Caco-2 (cell line): ENCODE measurements at places on chromosomes 1 and 21. TPM values are rescaled to one million over a fixed set of nuclear protein-coding genes. Genes with fewer than 3 reads are reported as not detected.
A peak's percentile ranks its signal among the peaks of the same experiment; 100 is the strongest.

LINGO4 gene
- not detected in 2 replicates for total RNA-seq

CDA gene
- 0.95 TPM in 1 of 2 replicates, not detected in the other for total RNA-seq

GRCh38 chr1:11566042-11566850, 87.3 kb downstream of the DISP3 start:
- no peaks in the 10 kb centered on the region for H3K4me1 ChIP-seq
- no peak overlapping the region for H3K4me3 ChIP-seq
- no peak for DNase-seq
- H3K27ac ChIP-seq, result no peak overlapping the region
- no peaks in the 10 kb centered on the region for H3K36me3 ChIP-seq

LAMB3 gene
- 112 and 125 TPM in 2 replicates for total RNA-seq

DNA sequence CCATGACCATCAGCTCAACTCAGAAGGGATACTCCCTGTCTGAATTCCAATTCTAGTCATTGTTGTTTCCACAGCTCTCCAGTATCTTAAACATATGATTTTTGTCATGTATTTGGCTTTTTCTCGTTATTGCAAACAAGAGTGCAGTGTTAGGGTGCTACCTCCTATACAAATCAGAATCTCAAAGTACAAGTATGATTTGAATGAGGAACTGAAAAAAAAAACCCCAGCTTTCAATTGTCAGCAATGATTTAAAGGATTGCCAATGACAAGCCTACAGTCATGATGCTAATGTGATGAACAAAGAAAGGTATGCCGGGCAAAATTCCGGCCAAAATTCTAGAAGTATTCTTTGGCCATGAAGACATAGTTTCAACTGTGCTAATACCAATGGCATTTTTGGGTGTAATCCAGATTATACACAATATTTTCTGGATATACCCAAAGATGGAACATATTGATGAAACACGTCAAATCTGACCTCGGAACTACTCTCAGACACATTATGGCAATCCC, 14.9 kb downstream of the TMEM35B start:
- H3K27me3 ChIP-seq, result no peaks in the 10 kb centered on the region
- no peak for DNase-seq
- no peak overlapping the region for H3K4me3 ChIP-seq
- no peaks in the 10 kb centered on the region for H3K4me1 ChIP-seq
- no peaks in the 10 kb centered on the region for H3K36me3 ChIP-seq

CYP4A22 gene
- total RNA-seq, result not detected in 2 replicates

DNA sequence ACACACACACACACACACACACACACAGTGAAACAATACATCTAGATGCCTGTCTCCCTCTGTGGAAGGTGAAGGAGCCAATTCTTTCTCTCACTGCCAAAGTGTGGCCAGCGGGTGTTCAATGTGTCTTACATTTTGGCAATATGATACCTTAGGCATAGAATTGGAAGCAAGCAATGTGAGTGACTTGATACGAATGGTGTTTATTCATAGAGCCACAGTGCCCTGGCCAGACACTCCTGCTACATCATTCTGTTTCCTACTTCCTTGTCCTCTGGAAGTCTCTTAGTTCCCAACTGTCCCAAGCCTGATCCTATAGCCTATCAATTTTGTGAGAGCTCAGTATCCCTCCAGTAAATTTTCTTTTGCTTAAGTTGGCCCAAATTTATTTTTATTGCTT, 170.0 kb upstream of the L1TD1 start:
- no peak for DNase-seq
- H3K27me3 ChIP-seq, result no peaks in the 10 kb centered on the region
- no peaks in the 10 kb centered on the region for H3K36me3 ChIP-seq
- H3K4me1 ChIP-seq, result no peaks in the 10 kb centered on the region
- no peak overlapping the region for H3K27ac ChIP-seq

- H3K27ac ChIP-seq, result peak overlapping the region; percentile 1
- H3K4me1 ChIP-seq, result peaks cover 6% of the 10 kb centered on the region
- no peaks in the 10 kb centered on the region for H3K27me3 ChIP-seq
- 0 out of 2 replicates have a peak, but pooled peaks cover 2% of the 10 kb centered on the region for H3K36me3 ChIP-seq
- DNase-seq, result peak; percentile 87
Measured at GRCh38 chr1:44217809-44218410, 4.6 kb downstream of the DMAP1 start.

GRCh38 chr1:227532019-227532619, 31.2 kb upstream of the ZNF678 start:
- DNase-seq, result no peak
- H3K27me3 ChIP-seq, result no peaks in the 10 kb centered on the region
- H3K36me3 ChIP-seq, result no peaks in the 10 kb centered on the region
- H3K27ac ChIP-seq, result no peak overlapping the region

DNA sequence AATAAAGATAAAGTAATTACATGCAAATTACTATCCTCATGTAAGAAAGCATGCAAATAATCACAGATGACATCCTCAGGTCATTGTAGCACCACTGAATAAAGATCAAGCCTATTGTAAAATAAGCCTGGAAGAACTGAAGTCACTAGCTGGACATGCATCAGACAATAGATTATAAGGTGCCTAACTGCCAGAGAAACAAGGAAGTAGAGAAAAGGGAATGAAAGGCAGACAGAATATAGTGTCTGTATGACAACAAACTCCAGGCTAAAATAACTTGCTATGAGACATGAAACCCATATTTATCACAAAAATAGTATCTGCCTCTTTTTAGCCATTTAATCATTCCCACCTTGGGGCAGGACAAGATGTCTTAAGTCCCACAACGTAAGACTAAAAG, 108.7 kb downstream of the ENAH start:
- DNase-seq, result no peak
- H3K4me1 ChIP-seq, result peaks cover 3% of the 10 kb centered on the region; the same call in 1 of the 2 replicates
- H3K27me3 ChIP-seq, result no peaks in the 10 kb centered on the region
- H3K36me3 ChIP-seq, result no peaks in the 10 kb centered on the region; the same call in 1 of the 2 replicates
- H3K27ac ChIP-seq, result no peak overlapping the region

CLCNKB gene
- total RNA-seq, result not detected in 2 replicates

- no peak overlapping the region for H3K27ac ChIP-seq
- no peak overlapping the region for H3K4me3 ChIP-seq
- DNase-seq, result no peak
- H3K4me1 ChIP-seq, result no peaks in the 10 kb centered on the region
- no peaks in the 10 kb centered on the region for H3K27me3 ChIP-seq
Measured at GRCh38 chr1:184558691-184559090, 171.9 kb downstream of the C1orf21 start.

DNA sequence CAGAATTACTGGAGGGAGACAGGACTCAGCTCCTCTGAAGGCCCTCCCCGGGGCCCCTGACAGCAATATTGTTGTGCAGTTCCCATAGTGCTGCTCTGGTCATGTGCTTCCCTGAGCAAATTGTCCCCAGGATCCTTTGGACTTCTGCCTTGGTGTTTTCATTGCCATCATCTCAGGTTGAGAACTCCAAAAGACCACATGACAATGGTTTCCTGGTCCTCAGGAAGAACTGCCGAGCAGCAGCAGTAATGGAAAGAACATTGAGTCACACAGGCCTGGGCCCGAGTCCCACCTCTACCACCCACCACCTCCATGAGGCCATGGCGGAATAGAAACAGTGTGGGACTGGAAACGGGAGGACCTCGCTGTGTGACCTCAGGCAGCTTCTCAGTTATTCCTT, 6.3 kb upstream of the CTTNBP2NL start:
- no peak overlapping the region for H3K4me3 ChIP-seq
- H3K27me3 ChIP-seq, result no peaks in the 10 kb centered on the region
- no peak overlapping the region for H3K27ac ChIP-seq
- peaks cover 5% of the 10 kb centered on the region for H3K4me1 ChIP-seq

BRINP3 gene
- total RNA-seq, result not detected in 2 replicates

RYR2 gene
- total RNA-seq, result 3.4 and 3.6 TPM in 2 replicates

GABRD gene
- 0.16 and 0.34 TPM in 2 replicates for total RNA-seq

- H3K4me1 ChIP-seq, result peaks cover 12% of the 10 kb centered on the region
- no peak overlapping the region for H3K27ac ChIP-seq
- DNase-seq, result no peak
- H3K4me3 ChIP-seq, result no peak overlapping the region
Measured at GRCh38 chr1:94919241-94920030, 7.5 kb downstream of the CNN3 start.

GRCh38 chr1:53016705-53017104, 45.3 kb upstream of the PODN start:
- H3K27ac ChIP-seq, result no peak overlapping the region
- no peak for DNase-seq
- no peak overlapping the region for H3K4me3 ChIP-seq
- peaks cover 4% of the 10 kb centered on the region; the same call in 1 of the 2 replicates for H3K4me1 ChIP-seq
- H3K36me3 ChIP-seq, result no peaks in the 10 kb centered on the region

DNA sequence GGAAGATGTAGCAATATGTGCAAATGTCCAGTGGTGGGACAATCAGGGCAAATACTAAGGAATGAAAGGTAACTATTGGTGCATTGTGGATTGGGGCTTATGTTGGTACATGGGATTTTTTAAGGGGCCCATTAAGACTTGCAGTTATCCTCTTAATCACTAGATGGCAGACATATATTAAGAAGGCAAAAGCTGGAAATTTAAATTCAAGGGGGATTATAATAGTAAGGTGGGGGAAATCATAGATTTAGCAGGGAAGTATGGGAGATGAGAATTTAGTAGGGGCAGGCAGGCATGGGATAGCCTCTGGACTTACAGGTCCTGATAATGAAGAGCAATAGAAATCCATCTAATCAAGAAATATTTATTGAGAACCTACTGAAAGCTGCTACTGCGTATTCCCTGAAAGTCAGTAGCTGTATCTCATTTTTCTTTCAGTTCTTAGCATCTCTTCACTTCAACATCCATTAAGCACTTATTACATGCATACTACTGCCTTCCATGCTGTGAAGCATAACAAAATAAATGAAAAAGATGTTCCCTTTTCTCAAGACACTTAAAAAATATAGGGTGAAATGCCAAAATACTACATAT, 251.8 kb downstream of the CRB1 start:
- no peak for DNase-seq
- H3K27me3 ChIP-seq, result no peaks in the 10 kb centered on the region
- no peak overlapping the region for H3K4me3 ChIP-seq
- no peaks in the 10 kb centered on the region for H3K4me1 ChIP-seq

DNA sequence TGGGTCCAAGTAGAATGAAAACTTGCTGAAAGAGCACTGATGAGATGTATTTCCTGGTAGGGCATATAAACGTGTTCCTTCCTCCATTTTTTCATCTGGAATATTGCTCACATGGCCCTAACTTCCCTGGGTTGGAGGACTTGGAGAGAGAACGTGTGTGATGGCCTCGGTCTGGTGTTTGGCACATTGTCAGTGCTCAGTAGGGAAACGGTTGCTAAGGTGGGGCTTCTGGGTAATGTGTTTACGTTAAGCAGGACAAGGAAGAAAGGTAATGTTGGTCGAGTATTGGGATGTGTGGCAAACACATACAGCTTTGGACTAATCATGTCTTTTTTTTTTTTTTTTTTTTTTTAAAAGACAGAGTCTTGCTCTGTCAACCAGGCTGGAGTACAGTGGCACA, 6.2 kb downstream of the TTF2 start:
- H3K4me3 ChIP-seq, result no peak overlapping the region
- no peaks in the 10 kb centered on the region for H3K36me3 ChIP-seq
- no peak for DNase-seq
- H3K27me3 ChIP-seq, result no peaks in the 10 kb centered on the region
- H3K27ac ChIP-seq, result no peak overlapping the region
- H3K4me1 ChIP-seq, result no peaks in the 10 kb centered on the region; the same call in 1 of the 2 replicates

DNA sequence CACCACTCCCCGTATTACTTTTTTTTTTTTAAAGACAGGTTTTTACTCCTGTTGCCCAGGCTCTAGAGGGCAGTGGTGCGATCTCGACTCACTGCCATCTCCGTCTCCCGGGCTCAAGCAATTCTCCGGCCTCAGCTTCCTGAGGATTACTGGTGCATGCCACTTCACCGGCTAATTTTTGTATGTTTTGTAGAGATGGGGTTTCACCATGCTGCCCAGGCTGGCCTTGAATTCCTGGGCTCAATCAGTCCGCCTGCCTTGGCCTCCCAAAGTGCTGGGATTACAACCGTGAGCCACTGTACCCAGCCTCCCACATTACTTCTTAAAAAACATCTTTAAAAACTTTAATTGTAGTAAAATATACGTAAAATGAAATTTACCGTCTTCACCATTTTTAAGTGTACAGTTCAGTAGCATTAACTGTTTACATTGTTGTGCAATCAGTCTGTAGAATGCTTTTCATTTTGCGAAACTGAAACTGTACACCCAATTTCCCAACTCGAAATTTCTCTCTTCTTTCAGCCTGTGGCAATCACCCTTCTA, 77.0 kb downstream of the ZMYM4 start:
- H3K36me3 ChIP-seq, result no peaks in the 10 kb centered on the region
- no peaks in the 10 kb centered on the region for H3K4me1 ChIP-seq
- no peak overlapping the region for H3K27ac ChIP-seq
- no peaks in the 10 kb centered on the region for H3K27me3 ChIP-seq
- no peak overlapping the region for H3K4me3 ChIP-seq
- no peak for DNase-seq

DNA sequence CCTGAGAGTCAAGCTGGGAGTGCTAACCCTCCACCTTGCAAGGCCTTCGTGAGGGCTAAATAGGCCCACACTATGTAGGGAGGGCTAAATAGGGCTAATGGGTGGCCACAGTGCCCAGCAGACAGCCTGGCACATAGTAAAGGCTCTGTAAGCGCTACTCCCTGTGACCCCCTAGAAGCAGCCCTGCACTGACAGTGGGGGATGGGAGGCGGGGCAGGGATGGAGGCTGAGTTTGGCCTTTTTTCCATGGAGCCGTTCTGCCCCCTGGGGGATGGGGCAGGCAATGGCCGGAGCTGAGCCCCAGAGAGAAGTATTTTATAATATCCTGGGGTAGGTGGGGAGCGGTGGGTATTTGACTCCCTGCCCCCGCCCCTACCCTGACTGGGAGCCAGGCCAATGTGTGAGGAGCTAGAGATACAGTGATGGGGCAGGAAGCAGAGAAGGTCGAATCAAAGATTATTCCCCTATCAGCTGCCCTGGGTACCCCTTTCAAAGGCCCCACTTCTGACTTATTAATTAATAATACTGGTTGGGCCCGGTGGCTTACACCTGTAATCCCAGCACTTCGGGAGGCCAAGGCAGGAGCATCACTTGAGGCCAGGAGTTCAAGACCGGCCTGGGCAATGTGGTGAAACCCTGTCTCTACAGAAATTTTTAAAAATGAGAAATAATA, 42.3 kb downstream of the LACTBL1 start:
- H3K4me3 ChIP-seq, result no peak overlapping the region
- H3K27me3 ChIP-seq, result no peaks in the 10 kb centered on the region
- H3K27ac ChIP-seq, result no peak overlapping the region
- H3K4me1 ChIP-seq, result no peaks in the 10 kb centered on the region
- H3K36me3 ChIP-seq, result no peaks in the 10 kb centered on the region

DNA sequence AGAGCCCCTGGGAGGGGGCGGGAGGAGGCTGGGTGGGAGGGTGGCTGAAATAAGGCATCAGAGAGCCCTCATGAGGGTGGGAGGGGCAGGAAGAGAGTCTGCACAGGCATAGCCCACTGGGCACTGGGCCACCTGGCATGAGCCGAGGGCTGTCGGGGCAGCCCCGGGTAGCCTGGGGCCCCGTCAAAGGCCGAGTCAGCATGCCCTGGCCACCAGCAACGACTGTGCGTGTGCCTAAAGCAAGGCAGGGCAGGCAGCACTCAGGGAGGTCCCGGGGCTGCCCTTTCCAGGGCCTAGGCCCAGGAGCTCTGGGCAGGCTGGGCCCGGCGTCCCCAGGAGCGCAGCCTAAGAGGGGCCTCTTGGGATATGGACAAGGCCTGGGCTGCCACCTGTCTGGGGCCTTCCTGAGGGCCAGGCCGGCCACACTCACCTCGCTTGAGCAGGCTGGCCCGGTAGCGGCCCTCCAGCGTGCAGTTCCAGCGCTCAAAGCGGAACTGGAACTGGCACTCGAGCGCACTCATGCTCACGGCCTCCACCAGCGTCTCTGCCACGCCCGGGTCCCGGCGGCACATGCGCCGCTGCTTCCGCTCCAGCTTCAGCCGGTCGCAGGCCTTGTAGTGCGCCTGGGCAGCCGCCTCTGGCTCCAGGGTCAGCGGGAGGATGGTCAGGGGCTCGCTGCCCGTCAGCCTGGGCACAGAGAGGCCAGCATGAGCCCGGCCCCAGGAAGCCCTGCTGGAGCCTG, 22.7 kb downstream of the WNT9A start:
- no peaks in the 10 kb centered on the region for H3K4me1 ChIP-seq
- no peak for DNase-seq
- H3K27me3 ChIP-seq, result no peaks in the 10 kb centered on the region
- no peak overlapping the region for H3K27ac ChIP-seq
- H3K4me3 ChIP-seq, result no peak overlapping the region
